ENCODE measurements at places on chromosomes 16 and 17. TPM values are rescaled to one million over a fixed set of nuclear protein-coding genes. Genes with fewer than 3 reads are reported as not detected.

CES5A gene
- total RNA-seq: 0.41 TPM

GRCh38 chr16:57635266-57636097, 7.1 kb downstream of the ADGRG1 start:
- no peak for DNase-seq

- DNase-seq: no peak
Observed at GRCh38 chr17:4450710-4451316, 17.1 kb downstream of the SPNS3 start.

TP53TG3F gene
- total RNA-seq: not detected

DNA sequence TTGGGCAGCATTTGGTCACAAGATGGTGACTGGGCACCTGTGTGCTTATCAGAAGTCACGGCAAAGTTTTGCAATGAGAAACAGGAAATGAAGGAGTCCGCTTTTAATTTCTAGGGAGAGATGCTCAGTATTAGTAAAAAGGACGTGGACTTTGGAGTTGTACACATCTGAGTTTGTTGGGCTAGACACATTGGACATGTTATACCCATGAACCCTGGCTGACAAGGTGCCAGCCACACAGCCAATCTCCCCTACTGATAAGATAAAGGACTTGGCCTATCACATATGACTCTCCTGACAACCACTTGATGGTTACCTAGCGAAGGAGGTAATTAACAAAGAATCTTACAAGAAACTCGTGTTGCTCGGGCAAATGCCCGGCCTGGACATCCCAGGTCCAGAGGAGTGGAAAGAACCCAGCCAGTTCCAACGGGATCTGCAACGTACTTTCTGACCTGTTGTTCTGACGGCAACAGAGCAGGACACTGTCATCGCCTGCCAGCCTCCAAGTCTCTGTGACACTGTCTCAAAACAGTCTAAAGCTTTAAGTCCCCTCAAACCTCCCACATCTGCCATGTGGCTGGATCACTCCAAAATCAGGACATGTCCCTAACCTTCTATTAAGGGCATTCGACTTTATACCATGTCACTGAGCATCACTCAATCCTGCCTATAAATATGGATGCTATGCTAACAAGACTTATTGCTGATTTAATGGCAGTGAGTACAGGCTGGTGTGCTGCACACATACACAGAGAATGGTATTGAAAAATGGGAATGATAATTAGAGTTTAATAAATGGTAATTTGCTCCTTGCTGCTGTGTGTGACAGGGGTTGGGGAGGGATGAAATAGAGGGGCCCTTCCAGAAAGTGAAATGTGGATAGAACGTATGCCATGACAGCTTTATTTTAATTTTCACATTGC, 47.6 kb upstream of the LYRM9 start:
- DNase-seq: no peak

Data from frontal cortex (tissue), 4 donors.